ENCODE measurements at places on chromosomes 12 and 14.

GRCh38 chr14:80634106-80634758 lies 307.3 kb downstream of the CEP128 start:
- DNase-seq, result no peak

DNA sequence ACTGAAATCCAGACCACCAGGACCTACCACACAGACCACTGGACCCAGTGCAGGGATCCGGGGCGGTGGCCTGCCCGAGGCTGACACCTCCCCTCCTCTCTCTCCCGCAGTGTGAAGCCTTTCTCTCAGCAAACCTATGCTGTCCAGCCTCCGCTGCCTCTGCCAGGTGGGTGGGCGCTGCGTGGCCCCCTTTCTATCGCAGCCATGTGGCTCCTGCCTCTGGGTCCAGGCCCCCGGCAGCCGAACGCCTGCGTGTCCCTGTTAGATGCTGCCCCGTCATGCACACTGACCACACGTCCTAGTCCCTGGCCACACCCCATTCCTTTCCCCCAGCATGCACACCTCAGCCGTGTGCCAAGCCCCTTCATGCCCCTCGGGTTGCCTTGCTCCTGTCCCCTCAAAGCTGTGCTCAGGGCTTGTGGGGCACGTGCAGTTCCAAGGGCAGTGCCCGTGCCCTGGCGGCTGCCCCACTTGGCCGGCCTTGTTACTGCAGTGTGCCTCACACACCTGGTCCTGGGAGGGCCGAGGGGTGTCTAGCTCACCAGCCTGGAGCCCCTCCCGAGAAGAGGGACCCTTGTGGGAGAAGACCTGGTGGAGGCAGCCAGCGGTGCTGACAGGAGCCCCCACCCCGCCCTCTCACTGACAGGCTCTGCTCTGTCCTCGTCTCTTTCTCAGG lies 58.0 kb upstream of the TSPAN9 start:
- no peak for DNase-seq

DNA sequence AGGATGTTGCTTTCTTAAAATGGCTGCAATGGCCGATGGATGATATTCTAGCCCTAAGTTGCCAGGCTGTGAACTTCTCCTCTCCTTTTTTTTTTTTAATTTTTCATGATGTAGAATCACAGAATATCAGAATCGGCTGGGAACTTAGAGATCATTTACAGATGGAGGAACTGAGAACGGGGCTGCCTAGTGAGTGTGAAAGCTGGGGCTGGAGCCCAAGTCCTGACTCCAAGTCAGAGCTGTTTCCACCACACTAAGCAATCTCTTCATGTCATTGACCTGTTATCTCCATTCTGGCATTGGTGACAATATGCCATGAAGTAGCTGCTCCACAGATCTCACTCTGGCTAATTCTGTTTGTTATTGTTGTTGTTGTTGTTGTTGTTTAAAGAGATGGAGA lies 121.7 kb downstream of the SLC38A1 start:
- DNase-seq, result no peak

DNA sequence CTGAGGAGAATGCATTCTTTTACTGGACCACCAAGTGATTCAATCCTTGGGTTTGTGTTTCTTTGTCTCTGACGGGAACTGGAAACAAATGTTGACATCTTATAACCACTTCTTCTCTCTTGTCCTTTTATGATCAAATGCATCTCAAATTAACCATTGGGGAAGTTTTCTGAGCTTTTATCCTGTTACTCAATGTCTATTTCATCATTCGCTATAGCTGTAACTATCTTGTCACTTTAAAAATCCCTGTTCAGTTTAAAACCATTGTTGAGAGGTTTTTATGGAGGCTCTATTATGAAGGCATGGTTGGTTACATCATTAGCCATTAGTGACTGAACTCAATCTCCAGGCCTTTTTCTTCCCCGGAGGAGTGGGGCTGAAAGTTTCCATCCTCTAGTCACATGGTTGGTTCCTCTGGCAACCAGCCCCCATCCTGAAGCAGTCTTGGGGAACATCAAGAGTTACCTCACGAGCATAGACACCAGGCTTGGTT lies 2.7 kb upstream of the CLEC6A start:
- DNase-seq, result peak; percentile 2

- DNase-seq, result no peak
These were observed 5.2 kb upstream of the VRK1 start for GRCh38 chr14:96792003-96792402.

- peak; percentile 54 for DNase-seq
These were observed 1.1 kb upstream of the ACTR6 start for GRCh38 chr12:100199347-100200149.

DNA sequence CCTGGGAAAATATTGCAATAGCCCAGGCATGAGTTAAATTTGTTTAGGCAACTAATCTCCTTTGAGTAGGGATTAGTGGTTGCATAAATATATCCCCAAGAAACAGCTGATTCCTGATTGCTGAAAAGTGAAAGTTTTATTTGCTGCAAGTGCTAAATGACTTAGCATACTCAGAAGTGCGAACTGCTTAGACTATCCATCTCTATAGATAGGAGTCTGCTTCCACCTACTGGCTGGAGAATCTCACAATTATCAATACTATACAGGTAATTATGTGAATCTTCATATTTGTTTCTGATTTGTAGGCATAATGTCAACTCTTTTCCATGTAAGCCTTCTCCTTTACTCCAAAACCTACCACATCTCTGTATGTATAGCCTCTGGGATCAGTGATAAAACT lies 12.0 kb upstream of the SLCO1B3 start:
- DNase-seq, result no peak

GRCh38 chr14:36183402-36183801 lies 6.9 kb upstream of the PTCSC3 start:
- DNase-seq, result no peak

DNA sequence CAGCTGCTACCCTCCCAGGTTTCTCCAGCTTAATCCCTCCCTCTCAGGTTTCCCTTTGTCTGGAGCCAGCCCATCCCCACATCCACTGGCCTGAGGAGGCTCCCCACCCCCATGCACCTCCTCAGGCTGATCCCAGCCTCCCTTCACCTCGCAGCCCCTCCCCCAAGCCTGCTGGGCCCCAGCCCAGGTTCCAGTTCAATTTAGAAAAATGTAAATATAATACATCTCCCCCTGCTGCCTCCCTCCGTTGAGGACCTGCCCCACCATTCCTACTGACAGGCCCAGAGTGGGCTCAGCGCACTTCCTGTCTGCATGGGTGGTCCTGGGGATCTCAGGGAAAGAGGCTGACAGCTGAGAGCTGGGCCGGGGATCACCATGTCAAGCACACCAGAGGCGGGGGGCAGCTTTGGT lies 155.8 kb downstream of the NTF3 start:
- no peak for DNase-seq

DNA sequence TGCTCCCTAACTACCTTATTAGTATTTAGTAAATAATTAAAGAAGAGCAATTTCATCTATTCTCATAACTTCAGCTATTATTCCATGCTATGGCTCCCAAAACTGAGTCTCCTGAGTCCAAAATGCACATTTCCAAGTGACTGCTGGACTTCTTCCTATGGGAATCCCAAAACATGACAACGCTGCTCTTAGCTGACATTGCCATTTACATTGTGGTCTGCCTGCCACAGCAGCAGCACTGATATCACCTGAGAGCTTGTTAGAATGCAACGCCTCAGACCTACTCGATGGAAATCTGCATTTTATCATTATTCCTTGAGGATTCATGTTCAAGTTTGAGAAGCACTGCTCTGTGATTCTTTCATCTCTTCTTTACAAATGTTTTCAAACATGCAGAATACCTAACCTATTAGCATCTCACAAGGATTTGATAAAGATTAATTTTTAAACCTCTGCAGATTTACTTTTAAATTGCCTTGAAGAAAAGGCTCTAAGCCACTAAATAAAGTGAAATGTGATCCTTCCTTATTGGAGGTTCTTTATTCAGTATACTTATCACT lies 77.7 kb downstream of the SEC23A start:
- DNase-seq, result no peak

DNA sequence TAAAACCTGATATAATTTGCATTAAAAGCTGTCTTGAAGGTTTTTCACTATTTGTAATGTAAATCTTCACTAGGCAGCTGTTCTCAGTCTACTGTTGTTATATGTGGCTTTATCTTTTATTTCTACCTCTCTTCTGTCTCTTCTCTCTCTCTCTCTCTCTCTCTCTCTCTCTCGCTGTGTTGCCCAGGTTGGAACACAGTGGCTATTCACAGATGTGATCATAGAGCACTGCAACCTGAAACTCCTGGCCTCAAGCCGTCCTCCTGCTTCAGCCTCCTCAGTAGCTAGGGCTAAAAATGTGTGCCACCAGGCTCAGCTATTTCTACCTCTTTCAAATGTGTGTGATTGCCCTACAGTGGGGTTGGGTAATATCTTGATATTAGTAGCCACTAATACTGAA lies 21.1 kb downstream of the FUT8 start:
- no peak for DNase-seq

- no peak for DNase-seq
These were observed 3.7 kb upstream of the SLC35F4 start for GRCh38 chr14:57869617-57870016.

GRCh38 chr14:105165134-105165704 lies 3.4 kb downstream of the JAG2 start:
- DNase-seq, result no peak

DNA sequence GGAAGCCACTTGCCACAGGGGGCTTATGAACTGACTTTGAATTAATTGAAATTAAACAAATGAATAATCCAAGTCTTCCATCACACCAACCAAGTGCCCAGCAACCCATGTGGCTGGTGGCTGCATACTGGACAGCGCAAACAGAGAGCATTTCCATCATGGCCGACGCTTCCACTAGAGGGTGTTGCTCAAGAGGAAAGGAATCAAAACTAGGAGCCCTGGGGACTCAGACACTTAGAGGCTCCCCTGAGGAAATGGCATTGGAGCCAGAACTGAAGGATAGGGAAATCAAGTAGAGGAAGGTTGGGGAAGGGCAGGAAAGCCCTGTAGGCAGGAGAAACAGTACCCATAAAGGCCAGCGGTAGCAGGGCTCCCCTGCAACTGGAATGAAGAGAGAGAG lies 50.6 kb upstream of the NUAK1 start:
- DNase-seq, result no peak

GRCh38 chr12:131676544-131676943 lies 34.3 kb upstream of the SFSWAP start:
- DNase-seq, result no peak

DNA sequence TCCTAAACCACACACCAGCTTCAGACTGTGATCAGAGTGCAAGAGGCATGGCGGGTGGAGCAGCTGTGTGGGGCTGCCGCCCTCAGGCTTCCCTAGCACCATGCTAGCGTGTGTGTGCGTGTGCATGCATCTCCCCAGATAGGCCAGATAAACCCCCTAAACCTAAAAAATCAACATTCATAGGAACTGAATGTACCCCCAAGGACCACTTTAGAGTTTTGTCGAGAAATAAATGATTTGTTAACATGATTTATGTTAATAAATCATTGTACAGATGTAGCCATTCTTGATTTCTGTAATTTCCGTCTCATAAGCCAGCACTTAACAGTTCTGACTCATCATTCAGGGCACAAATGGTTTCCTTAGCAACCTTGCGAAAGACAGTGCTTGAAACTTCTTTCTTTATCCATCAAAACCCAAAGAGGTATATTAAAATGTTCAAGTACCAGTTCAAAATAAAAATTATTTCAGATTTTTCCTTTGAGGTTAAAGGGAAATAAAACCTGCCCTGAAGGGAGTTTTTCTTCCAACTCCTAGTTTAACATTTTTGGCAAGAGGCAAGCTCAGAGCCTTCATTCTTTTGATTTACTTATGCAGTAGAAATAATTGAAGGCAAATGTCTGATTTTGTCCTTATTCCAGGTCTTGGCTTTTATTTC lies 206.2 kb upstream of the RGS6 start:
- DNase-seq, result no peak

DNA sequence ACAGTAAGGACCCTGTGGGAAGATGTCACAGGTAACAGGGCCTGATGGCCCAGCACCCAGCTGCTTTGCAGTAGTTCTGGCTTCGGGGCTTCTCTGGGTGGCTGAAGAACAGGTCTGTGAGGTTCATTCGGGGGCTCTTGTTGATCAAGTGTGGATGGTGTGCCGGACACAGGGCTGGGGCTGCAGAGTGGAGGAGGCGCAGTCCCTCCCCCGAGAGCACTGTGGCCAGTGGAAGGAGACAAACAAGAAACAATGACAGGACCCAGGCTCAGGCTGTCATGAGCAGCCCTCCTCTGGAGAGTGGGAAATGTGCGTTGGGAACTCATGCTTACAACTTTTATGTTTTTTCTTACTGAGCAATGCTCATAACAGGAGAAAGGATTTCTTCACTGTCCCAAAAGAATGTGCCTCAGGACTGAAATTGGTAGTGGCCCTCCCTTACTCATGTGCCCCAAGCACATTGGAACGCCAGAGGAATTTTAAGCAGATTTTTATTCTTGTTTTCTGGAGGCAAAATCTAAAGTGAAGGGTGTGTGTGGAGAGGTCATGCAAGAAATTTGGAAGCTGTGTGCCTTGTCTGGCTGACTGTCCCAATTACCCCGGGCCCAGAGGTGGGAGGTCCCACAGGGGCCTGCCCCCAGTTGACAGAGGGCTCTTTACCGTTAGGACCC lies 233.8 kb downstream of the CACNA1C start:
- no peak for DNase-seq

DNA sequence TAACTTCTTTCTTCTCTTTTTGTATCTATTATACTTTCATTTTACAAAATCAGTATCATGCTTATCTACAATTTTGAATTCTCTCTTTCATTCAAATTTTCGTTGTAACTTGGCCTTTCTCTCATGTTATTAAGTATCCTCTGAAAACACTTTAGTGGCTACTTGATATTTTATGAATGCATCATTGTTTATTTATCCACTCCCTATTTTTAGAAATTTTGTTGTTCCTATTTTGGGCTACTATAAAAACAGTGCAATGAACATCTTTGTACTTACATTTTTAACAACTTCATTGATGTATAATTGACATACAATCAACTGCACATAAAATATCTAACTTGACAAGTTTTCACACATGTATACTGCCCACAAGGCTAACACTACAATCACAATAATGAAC lies 44.0 kb upstream of the AMIGO2 start:
- DNase-seq, result no peak

- no peak for DNase-seq
These were observed 8.9 kb upstream of the FOXN3 start for GRCh38 chr14:89425931-89426330.

- DNase-seq, result no peak
These were observed 1208.8 kb downstream of the VRK1 start for GRCh38 chr14:98006008-98006407.

GRCh38 chr14:67851785-67852410 lies 32.3 kb downstream of the RAD51B start:
- DNase-seq, result no peak

DNA sequence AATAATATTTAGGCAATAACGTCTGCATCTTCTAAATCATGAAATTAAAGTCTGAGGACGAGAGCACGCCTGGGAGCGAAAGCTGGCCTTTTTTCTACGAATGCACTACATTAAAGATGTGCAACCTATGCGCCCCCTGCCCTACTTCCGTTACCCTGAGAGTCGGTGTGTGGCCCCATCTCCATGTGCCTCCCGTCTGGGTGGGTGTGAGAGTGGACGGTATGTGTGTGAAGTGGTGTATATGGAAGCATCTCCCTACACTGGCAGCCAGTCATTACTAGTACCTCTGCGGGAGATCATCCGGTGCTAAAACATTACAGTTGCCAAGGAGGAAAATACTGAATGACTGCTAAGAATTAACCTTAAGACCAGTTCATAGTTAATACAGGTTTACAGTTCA lies 19.3 kb downstream of the CKB start:
- DNase-seq, result no peak

GRCh38 chr12:104303538-104304151 lies at the start of gene EID3:
EID3 (plus strand) TSS chr12:104303739; CDS start chr12:104303935, 196 bp downstream.
- peak; percentile 72 for DNase-seq
